GM18507 (cell line): ENCODE measurements at places on chromosomes 13 and 19.

GRCh38 chr13:23619068-23619855 is 49.0 kb downstream of the TNFRSF19 start:
- DNase-seq: no peak

DNA sequence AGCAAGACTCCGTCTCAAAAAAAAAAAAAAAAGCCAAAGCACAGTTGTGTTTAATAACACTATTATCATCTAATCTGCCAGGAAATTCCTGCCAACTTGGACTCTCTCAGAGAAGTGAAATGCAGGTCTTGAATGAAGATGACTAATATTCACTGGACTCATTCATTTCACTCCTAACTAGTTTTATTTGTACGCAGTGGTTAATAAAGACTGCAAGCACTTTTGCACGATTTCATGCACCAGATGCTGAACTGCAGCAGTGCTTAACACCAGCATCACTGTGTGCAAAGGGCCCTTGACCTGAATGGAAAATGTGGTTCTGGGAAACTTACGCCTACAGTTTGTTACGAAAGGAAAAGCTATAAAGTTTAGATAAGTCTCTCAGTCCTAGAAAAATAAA is 63.3 kb downstream of the DHRS12 start:
- DNase-seq: no peak

- DNase-seq: no peak
These were observed 36.9 kb downstream of the ELL start for GRCh38 chr19:18484992-18485391.

DNA sequence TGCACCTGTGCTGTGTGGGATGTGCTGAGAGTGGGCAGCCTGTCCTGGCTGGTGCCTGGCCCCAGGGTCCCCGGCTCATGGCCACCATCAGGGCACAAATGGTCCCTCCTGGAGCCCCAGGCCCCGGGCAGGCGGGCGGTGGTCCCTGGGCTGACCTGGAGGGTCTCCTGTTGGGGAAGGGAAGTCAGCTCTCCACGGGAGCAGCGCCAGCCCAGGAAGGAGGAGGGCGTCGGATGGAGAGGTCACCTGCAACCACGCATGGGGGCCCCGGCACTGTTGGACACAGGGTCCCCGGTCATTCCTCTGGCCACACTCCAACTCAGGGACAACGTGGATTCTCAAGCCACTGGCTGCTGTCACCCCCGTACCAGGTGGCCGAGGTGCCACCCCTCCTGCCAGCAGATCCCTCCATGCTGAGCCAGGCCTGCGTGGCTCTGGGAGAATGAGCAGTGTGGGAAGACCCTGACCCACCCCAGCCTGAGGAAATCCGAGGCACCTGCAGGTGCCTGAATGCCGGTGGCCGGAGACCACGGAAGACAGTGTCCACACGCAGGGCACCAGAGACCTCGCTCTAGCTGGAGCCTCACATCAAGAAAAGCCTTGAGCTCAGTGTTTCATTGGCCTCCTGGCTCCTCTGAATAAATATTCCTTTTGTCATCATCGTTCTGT is 13.5 kb downstream of the LMNB2 start:
- no peak for DNase-seq
